Activated T-cell treated with anti-CD3 and anti-CD28 coated beads, Interleukin-2, amount 50 U/mL, for 72 hours (primary cell): ENCODE measurements at places on chromosomes 3 and 15. TPM values are rescaled to one million over a fixed set of nuclear protein-coding genes. Genes with fewer than 3 reads are reported as not detected.

THUMPD3 gene
- 56.0 TPM for total RNA-seq

SPESP1 gene
- total RNA-seq = 0.58 TPM

CD96 gene
- 88.9 TPM for total RNA-seq

B3GNT5 gene
- total RNA-seq = 14.4 TPM

EPHA6 gene
- total RNA-seq = not detected

HESX1 gene
- 0.62 TPM for total RNA-seq

SFMBT1 gene
- 26.3 TPM for total RNA-seq

ACSBG1 gene
- 0.32 TPM for total RNA-seq

SERP1 gene
- 148 TPM for total RNA-seq

ATP2C1 gene
- total RNA-seq = 79.6 TPM

CDCP1 gene
- total RNA-seq = 2.8 TPM

SMCO1 gene
- not detected for total RNA-seq

SLCO2A1 gene
- total RNA-seq = not detected

TGM4 gene
- not detected for total RNA-seq

INKA1 gene
- 1.5 TPM for total RNA-seq

CPA3 gene
- total RNA-seq = not detected

SSUH2 gene
- 0.31 TPM for total RNA-seq

VPS8 gene
- 104 TPM for total RNA-seq

MUC13 gene
- not detected for total RNA-seq

NR1I2 gene
- 0.17 TPM for total RNA-seq

C3orf52 gene
- 3.2 TPM for total RNA-seq

EIF4E3 gene
- total RNA-seq = 70.1 TPM

RTF1 gene
- 35.9 TPM for total RNA-seq

XCR1 gene
- total RNA-seq = not detected

VEPH1 gene
- total RNA-seq = not detected

SST gene
- total RNA-seq = not detected

NSUN3 gene
- total RNA-seq = 19.4 TPM

MGLL gene
- total RNA-seq = 1.7 TPM

ARGFX gene
- not detected for total RNA-seq

LMAN1L gene
- total RNA-seq = 0.72 TPM

ANKRD63 gene
- total RNA-seq = not detected

C3orf49 gene
- total RNA-seq = not detected

LYZL4 gene
- total RNA-seq = not detected

CPNE9 gene
- total RNA-seq = 0.77 TPM

NTRK3 gene
- total RNA-seq = 4.2 TPM

GOLGA6B gene
- not detected for total RNA-seq

TMEM207 gene
- total RNA-seq = not detected
